ENCODE measurements at places on chromosomes 1 and 21.

- no peak for DNase-seq
Measured at GRCh38 chr1:60280819-60281218, 207.2 kb upstream of the C1orf87 start.

DNA sequence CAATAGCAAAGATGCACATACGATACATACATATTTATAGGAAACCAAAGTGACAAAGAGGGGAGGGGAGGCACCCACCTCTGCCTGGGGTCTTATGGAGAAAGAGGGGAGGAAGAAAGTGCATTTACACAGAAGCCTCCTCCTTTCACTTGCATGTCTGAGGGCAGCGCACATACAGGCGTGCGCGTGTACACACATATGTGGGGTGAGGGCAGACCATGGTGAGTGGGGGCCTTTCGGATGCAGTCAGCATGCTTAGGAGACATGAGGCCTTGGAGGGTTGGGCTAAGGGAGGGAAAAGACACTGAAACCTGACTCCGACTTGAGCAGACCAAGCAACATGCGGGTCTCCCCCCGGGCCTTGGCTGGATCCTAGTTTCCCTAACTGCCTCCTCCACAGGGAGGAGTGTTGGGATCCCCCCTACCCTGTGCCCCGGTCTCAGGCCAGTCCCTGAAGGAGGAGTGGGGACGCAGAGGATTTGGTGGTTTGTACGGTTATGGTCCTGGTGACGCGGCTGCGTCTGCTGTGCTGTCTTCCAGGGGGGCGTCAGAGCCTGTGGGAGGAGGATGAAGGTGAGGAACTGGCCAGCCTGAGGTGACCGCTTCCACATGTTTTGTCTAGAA, 15.2 kb downstream of the LRRC71 start:
- no peak for DNase-seq

GRCh38 chr1:23007106-23007505, 8.5 kb downstream of the TEX46 start:
- no peak for DNase-seq

DNA sequence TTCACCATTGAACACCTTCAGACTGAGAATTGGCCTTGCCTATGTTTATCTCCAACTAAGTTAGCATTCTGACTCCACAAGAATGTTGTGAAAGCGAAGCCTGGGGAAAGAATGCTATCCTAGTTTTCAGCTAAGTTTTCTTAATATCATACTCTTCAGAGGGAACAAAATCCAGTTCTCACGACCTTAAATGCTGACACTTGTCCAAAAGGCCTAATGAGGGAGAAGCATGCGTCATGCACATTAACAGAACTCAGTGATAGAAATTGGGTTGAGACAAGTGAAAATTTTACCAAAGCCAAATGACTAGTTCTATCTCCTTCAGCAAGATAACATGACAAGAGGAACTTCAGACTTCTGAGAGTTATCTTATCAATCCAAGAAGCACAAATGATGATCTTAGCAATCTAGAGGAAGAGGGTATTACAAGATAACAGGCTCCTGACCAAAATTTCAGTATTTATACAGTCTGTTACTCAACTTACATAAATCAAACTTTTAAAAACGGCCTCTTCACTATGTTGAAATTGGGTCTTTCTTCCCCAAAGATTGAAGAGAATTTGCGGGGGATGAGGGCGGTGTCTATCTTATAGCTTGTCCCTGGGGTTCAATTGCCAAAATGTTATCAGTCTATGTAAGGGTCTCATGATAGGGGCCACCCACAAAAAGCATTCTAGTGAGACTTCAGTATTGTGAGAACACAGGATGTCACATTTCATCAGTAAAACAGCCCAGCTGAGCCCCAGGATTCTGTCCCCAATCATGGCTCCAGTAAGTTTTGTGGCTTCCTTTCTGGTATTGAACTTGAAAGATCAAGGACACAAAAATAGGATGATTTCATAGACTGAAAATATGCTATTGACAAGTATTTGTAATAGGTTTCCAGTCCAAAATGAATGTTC, 26.5 kb upstream of the SLC45A3 start:
- no peak for DNase-seq
